Stimulated activated CD8-positive, alpha-beta memory T cell treated with anti-CD3 and anti-CD28 coated beads, Interleukin-2, amount 100 ng/mL, for 1 hour (primary cell): ENCODE measurements at places on chromosomes 16 and 17.

DNA sequence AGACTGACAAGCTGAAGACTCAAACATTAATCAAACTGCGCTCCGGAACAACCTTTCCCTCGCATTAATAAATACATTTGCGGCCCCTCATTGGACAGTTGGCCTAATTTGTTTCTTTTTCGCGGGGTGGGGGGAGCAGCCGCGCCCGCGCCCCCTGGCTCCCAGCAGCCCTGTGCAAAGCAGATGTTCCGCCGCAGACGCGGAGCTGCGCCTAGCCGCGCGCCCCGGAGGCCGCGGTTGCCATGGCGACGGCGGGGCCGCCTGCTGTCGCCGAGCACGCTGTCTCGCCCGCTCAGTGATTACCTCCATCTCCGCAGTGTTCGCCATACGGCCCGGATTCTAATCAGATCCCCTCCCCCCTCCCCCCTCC lies 25.5 kb downstream of the COPZ2 start:
- peak; percentile 42 for DNase-seq

- no peak for DNase-seq
These were observed 28.1 kb upstream of the ITGA2B start for GRCh38 chr17:44417553-44417952.

DNA sequence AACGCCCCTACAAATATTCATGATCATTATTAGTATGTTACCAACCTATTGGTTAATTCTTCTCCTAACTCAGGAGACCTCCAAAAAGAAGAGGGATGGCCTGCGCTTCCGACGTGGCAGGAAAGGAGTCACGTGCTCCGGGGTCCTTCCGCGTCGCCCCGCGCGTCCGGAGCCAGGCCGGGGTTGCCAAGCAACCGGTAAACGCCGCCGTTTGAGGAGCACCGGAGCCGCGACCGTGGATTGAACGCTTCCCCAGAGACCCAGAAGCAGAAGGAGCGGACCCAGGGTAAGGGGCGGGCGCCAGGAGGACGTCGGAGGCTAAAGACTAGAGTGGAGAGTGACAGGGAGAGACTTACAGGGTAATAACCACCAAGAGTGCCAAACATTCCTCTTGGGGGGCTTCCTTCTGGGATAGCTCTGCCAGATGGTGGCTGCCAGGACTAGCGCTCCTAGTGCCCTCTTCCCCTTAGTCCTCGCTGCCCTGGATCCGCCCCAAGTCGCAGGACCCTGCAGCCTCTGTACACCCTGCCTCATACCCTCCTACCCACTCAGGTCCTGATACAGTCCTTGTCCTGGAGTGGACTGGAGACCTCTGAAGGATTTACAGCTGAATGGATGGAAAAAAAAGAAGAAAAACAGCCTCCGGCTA lies at the start of gene DNAI2:
TSS of gene DNAI2 (plus strand) at position 175 of the 649 bp plus-strand sequence. CDS start 7,584 bp downstream, outside the sequence.
- no peak for DNase-seq

GRCh38 chr17:80955671-80956280 lies 35.9 kb upstream of the CHMP6 start:
- DNase-seq, result no peak

DNA sequence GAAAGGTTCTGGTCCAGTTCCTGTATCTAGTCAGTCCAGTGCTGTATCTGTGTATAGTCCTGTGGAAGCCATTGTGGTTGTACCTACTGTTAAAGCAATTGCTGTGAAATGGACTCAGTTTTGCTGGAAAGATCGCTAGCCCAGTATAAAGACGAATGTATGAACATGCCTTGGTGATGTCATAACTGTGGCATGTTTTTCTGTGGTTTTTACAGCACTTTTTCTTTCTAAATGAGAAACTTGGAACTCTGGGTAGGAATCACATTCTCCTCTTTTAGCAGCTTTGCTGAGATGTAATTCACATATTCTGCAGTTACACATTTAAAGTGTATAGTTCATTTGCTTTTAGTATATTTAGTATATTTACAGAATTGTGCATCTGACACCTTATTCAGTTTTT lies 58.1 kb downstream of the MAP2K4 start:
- no peak for DNase-seq

- no peak for DNase-seq
These were observed 3.1 kb upstream of the GSE1 start for GRCh38 chr16:85610059-85610445.

GRCh38 chr17:27891841-27892240 lies 1.3 kb downstream of the LYRM9 start:
- no peak for DNase-seq

GRCh38 chr17:78736526-78737079 lies 45.5 kb downstream of the CYTH1 start:
- peak; percentile 36 for DNase-seq

GRCh38 chr17:49616086-49616485 lies 40.4 kb downstream of the NXPH3 start:
- no peak for DNase-seq

- DNase-seq, result no peak
These were observed 11.4 kb upstream of the MLYCD start for GRCh38 chr16:83887564-83887963.

- DNase-seq, result no peak
These were observed 3.0 kb downstream of the TBC1D16 start for GRCh38 chr17:80032614-80033171.

GRCh38 chr16:76541070-76541469 lies 263.9 kb downstream of the CNTNAP4 start:
- DNase-seq, result no peak

DNA sequence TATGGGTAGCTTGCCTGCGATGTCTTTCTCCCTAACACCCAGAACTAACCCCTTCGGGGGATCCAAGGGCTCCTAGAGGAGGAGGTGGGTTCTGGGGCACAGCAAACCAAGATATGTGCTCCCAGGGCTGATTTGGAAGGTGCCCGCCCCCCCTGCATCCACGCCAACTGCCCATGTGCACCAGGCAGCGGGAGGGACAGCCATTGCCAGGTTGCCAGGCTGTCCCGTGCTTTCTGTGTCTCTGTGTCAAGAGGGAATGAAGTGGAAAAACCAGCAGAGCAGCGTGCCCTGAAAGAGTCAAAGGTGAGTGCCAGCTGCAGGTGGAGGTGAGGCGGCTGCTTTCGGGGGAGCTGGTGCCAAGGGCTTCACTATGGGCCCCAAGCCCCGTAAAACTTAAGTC lies 6.4 kb downstream of the TEKT5 start:
- no peak for DNase-seq

GRCh38 chr16:52553322-52553721 lies 6.4 kb upstream of the TOX3 start:
- DNase-seq, result no peak

GRCh38 chr17:611202-611601 lies 103.4 kb downstream of the VPS53 start:
- no peak for DNase-seq

DNA sequence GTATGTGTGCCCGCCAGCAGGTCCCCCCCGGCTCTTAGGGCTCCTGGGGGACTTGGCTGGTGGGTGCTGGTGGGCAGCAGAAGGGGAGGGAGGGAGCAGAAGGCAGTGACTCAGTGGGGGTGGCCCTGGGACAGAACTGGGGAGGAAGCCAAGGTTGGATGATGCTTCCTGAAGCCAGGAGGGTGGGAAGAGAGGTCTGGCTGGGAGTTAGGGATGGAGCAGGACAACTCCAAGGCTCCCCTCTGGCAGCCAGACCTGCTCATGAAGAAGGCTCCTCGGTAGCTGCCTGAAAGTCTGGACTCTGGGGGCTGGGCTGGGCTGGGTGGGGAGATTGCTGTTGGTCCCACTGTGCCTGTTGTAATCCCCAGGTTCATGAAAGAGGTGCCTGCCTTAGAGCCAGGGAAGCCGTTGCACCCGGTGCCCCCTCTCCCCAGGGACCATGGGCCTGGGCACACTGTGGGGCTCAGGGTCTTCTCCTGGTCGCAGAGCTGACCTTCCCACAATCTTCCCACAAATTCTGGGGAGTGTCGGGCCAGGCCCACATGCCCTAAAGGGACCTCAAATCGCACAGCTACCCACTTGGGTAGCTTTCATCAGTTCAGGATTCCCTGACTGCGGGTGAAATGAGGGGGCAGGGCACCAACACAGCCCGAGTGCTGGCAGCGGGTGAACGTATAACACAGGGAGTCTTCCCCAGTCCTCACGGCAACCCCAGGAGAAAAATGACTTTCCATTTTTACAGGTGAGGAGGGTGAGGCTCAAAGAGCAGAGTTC lies 1.1 kb upstream of the PLEKHG4 start:
- no peak for DNase-seq

- DNase-seq, result no peak
These were observed 51.2 kb upstream of the DHX40 start for GRCh38 chr17:59513934-59514841.

- peak; percentile 50 for DNase-seq
These were observed 7.9 kb upstream of the LLGL1 start for GRCh38 chr17:18217412-18218015.

- no peak for DNase-seq
These were observed 20.1 kb upstream of the MLYCD start for GRCh38 chr16:83878838-83879237.

- DNase-seq, result no peak
These were observed 785 bp downstream of the NME3 start for GRCh38 chr16:1770328-1771187.

DNA sequence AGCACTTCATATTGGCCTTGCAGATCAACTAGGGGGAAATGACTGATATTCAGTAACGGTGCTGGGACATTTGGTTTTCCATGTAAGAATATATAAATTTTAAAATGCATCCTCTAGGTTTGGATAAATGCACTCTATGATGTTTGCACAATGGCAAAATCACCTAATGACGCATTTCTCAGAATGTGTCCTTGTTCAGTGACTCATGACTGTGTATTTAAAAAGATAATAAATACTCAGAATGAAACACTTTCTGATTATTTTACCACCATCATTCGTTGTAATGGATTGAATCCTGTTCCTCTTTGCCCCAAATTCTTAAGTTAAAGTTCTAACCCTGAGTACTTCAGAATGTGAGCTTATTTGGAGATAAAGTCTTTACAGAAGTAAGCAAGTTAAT lies 17.2 kb upstream of the ADGRG1 start:
- DNase-seq, result no peak

DNA sequence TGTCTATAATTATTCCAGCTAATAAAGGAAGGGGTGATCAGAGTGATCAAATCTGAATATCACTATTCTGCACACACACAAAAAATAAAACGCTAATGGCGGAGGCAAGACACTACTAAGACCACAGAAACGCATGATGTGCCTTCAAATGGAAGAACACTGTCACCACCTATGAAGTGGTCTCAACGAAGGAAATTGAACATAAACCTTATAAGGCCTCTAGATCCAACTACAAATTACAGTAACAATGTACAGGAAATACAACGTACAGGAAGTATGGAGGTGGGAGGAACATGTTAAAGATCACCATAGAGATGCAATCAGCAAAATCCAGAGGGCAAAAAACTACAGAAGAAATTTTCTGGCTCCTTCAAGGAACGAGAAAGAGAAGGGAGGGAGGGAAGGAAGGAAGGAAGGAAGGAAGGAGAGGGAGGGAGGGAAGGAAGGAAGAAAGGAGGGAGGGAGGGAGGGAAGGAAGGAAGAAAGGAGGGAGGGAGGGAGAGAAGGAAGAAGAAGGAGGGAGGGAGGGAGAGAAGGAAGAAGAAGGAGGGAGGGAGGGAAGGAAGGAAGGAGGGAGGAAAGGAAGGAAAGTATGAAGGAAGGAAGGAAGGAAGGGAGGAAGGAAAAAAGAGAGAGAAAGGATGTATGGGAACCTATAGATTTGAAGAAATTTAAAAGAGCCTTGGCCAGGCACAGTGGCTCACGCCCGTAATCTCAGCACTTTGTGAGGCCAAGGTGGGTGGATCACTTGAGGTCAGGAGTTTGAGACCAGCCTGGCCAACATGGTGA lies 3.1 kb upstream of the SGCA start:
- DNase-seq, result no peak

DNA sequence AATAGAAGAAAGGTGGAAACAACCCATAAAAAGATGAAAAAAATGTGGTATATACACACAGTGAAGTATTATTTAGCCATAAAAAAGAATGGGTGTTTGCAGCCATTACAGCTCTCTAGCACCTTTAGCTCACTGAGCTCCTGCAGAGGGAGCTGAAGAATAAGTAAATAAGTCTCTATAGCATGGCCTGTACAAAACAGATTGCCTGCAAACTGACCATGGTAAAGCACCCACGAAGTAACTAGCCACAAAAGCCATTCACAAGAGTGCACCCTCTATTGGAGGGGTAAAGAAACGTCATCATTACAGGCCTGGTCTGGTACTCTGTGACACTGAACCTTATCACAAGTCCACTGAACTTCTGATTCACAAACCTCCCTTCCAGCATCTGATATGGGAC lies 76.3 kb downstream of the USP32 start:
- DNase-seq, result no peak

DNA sequence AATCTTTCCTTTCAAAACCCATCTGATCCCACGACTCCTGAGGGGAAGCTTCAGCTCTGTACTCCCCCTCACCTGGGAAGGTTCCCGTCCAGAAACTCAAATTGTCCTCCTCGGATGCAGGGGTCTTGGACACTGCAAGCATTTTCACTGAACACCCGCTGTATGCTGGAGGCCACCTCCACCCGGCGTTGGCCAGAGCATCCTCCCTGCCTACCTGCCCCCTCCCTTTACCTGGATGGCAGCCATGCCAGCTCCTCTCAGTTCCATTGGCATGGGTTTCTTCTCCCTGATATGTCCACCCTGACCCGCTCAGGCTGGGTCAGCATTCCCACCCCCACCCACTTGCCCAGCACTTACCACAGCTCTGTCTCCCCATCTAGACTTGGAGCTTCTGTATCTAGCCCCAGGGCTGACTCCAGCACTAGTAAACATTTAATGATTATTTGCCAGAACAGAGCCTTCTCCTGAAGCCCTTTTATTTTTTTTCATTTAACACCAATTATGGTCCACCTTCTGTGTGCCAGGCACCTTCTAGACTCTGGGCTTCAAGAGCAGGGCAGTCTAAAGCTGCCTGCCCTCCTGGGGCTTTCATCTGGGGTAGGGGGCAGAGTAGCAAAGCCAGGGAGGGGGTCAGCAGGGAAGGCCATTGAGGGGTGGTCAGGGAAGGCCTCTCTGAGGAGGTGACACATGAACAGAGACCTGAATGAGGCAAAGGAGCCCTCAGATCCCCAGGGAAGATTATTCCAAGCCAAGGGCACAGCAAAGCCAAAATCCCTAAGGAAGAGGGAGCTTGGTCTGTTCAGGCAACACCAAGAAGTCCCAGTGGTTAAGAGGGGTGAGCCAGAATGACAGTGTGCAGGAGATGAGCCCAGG lies 8.9 kb upstream of the KRT19 start:
- DNase-seq, result no peak

GRCh38 chr17:78432226-78433012 lies 54.0 kb downstream of the PGS1 start:
- no peak for DNase-seq

- no peak for DNase-seq
These were observed 75.9 kb downstream of the CDH11 start for GRCh38 chr16:65045961-65046360.

DNA sequence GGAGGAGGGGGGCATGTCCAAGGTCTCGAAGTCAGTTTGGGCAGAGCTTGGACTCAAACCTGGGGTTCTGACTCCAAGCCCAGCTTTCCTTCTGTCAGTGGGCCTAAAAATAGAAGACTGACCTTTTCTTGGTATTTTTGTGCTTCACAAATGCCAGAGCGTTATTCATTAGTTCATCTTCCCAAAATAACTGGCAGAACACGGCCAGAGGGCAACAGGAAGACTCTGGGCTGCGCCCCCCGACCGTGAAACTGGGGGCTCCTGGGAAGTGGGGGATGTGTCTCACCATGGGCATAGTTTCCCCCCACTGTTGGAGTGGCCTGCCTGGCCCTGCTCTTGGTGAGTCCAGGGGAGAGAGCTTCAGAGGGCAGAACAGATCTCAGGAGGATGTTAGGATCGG lies 94.0 kb downstream of the SOCS1 start:
- DNase-seq, result no peak

GRCh38 chr16:17026600-17027242 lies 444.0 kb downstream of the XYLT1 start:
- no peak for DNase-seq

- peak; percentile 44 for DNase-seq
These were observed 75.2 kb upstream of the KSR1 start for GRCh38 chr17:27381007-27381501.
